ENCODE measurements at places on chromosomes 6 and 20.

DNA sequence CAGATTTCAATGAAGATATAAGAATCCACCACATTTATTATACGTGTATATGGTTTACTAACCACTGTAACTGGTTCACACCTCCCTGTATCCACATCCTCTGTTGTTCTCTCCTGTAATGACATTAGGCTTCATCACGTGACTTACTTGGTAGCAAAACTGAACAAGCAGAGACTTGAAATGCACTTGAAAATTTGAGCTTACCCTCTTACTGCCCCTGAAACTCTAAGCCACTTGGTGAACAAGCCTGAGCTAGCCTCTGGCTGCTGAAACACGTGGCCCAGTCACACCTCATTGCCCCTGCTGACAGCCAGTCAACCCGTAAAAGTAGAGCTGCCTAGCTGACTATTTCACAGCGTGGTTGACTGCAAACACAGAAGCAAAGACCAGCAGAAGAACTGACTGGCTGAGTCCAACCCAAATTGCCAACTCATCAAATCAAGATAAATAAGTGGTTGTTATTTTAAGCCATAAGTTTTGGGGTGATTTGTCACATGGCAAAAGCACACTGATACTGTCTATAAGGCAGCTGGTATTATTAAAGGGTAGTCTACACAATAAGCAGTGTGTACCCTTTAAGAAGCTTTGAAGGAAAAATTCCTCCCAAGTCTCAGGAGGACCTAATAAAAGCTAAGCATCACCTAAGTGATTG is 109.0 kb downstream of the RALGAPA2 start:
- DNase-seq: no peak

DNA sequence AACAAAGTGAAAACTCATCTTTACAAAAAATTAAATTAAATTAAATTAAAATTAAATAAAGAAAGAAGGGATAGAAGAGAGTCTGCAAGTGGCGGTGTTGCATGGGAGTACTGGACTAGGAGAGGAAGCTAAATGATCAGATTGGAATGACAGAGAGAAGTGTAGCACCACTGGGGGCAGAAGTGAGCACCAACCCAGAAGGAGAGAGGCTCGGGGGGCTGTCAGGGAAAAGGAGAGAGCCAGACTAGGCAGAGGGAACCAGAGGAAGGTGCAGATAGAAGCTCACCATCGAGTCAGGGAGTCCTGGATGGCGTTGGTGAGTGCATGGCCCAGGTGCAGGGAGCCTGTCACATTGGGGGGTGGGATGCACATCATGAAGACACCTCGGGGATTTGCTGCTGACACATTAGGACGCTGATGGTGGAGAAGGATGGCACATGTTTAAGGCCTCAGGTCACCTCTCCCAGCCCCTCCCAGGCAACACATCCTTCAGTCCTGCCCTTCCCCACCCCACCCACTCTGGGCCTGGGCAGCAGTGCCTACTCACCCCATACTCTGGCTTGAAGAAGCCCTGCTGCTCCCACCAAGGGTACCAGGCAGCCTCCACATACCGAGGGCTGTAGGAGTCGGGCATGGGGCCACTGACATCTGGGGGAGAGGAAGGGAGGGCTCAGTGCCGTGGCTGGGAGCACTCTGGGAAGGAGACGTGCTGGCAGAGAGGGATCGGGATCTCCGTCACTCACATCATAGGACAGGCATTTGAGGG is 4.0 kb downstream of the VARS1 start:
- peak; percentile 53 for DNase-seq

DNA sequence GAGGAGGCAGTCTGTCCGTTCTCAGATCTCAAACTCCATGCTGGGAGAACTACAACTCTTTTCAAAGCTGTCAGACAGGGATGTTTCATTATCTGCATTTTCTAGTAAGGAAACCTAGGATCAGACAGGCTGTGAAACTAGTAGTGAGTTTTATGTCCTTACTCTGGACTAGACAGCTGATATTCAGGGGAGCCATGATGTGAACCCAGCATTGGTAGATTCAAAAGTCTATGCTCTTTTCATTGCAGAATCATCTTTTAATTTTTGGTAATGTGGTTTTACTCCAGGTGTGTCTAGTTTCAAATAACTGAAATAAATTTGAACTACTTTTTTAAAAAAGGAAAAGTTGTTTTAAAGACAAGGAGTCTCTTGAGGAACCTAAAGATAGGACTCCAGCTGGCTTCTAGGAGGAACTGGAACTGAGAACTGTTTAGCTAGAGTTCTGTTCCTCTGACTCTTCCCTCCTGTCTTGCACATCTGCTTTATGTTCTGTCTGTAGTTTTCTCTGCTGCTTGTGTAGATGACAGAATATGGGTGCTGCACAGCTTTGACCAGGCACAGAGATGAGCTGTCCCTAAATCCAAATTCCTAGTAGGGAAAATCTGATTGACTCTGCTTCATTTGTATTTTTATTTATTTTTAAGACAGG is 27.8 kb upstream of the RNF144B start:
- peak; percentile 61 for DNase-seq

DNA sequence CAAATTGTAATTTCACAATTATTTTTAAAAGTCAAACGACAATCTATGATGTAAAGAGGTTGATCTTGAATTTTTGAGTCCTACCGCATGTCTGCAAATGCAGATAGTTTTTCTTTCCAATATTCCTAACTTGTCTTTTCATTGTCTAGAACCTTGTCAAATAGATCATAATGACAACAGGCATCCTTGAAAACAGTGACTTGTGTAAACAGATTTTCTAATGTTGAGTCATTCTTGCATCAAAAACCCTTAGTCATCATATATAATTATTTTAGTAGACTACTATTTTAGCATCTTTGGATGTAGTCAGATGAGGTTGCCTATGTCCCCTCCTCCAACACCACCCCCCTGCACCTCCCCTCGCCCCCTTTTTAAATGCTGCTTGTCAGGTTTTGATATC is 43.8 kb downstream of the BMP6 start:
- DNase-seq: no peak

- no peak for DNase-seq
These were observed 272.2 kb upstream of the MAP3K7 start for GRCh38 chr6:90859056-90859455.

- no peak for DNase-seq
These were observed 203.8 kb downstream of the TMEM242 start for GRCh38 chr6:157119502-157120027.

DNA sequence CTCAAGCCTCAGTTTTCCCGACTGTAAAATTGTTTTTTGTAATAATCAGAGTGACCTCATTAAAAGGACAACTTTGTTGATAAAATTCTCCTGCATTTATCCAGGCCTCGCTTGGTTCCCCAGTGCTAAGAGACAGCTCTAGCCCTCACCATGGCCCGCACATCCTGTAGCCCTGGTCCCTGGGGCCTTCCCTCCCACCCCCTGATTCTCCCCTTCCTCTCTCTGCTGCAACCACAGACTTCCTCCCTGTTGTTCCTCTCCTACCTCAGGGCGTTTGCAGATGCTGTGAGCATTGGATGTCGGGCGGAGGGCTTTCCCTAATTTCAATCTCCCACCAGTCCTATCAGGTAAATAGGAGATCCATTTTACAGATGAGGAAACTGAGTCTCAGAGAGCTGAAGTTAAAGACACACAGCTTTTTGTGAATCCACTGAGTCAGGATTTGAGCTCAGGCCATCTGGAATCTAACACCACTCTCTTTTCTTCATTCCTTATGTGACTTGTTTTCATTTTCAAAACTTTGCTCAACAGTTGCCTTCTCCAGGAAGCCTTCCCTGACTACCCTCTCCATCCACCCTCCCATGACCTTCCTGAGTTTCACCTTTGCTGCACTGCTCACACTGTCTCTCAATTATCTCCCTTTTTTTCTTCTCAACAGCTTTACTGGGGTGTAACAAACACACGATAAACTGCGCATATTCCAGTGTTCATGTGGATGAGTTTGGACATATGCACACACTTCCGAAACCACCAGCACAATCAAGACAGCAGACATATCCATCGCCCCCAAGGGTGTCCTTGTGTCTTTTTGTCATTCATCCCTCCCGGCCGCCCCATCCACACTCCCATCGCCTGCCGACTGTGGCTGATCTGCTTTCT is 107.1 kb downstream of the CEBPB start:
- DNase-seq: peak; percentile 76

DNA sequence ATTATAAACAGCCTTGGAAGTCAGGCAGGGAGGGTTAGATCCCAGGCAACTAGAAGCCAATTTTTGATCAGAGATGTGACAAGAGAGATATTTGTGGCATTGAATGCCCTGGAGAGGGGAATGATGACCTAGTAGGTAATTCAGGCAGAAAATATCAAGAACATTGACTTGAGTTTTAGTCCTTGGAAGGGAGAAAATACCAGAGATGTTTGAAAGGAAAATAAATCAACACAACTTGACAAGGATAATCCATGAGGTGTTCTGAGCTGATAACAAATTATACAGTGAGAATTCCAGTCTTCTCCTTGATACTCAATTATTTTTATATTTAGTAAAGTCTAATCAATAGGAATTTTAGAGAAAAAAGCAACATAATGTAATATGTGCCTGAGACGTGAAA is 10.6 kb upstream of the MARCKS start:
- no peak for DNase-seq

DNA sequence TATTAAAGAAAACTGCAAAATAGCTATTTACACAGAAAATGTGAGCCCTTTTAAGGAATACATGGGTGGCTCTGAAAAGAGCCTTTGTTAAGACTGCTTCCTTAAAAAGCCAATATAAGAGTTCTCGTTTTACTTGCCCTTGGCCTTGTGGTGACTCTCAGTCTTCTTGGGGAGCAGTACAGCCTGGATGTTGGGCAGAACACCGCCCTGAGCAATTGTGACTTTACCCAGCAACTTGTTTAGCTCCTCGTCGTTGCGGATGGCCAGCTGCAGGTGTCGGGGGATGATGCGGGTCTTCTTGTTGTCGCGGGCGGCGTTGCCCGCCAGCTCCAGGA is 111.5 kb downstream of the HFE start:
- peak; percentile 70 for DNase-seq

DNA sequence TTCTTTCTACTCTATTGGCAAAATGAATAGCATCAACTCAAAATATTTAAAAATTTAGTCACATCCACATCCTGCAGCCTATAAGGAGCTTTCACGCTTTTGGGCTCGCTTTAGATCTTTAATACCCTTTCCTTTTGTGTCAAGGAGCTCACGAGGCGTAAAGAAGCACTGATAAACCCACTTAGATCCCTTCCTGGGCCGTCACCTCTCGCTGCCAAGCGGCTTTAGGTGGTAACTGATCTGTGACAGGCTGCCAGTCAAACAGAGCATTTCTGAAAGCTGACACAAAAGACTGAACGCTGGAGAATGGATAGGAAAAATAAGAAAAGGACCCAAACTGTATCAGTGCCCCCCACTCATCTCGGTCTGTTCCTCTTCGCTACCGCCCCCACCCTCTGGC is 385.7 kb upstream of the MMS22L start:
- DNase-seq: no peak

DNA sequence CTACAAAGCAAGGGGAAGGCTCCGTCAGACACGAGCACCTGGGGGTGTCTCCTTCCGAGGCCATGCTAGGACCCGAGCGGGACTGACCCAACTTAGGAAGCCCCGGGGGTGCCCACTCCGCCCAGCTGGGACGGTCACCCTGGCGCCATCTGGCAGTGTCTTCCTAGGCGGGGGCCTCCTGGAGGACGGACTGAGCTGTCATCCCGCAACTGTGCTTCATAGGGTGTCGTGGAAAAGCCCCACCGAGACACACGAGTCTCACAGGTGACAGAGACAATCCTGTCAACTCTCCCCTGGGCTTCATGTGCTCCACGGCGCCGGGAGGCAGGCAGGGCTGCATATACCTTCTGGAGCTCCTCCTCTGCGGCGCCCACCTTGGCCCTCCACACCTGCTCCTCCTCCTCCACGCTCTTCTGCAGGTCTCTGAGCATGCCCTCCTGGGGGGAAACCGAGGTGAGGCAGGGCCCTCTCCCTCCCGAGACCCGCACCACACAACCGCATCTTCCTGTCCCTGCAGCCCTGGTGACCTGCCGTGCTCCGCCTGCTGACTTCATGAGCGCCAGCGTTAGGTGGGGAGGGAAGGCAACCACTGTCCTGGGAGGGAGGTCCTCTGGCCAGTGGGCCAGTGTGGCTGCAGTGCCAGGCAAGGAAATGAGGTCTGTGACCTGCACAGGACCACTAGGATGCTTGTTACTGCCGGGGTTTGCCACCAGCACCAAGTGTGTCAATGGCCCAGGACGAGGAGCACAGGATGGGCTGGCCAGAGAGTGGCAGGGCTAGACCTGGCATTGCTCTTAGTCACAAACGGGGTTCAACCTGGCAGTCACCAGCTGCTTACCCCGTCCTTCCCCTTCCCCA is 50.7 kb downstream of the DSTN start:
- DNase-seq: no peak

GRCh38 chr6:159642481-159642880 is 50.6 kb downstream of the SOD2 start:
- no peak for DNase-seq
